ENCODE measurements at places on chromosomes 7 and 10.

- no peak for DNase-seq
Observed at GRCh38 chr7:111953611-111954010, 252.6 kb downstream of the DOCK4 start.

DNA sequence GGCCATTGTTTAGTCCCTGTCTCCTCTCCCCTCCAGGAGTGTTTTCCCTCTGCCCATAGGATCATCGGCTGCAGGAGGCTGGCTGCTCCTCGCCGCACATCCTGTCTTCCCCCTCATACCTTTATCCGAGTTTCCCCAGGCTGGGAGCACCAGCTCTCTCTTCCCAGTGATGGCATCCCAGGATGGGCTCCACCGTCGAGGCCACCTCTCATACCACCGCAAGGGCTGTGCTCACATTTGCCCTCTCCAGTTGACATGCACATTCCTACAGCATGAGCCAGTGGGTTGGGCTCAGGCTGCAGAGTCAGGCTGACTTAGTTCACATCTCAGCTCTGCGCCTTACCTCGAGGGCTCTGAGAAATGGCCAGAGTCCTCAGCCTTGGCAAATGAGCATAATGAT is 12.1 kb downstream of the HKDC1 start:
- no peak for DNase-seq

DNA sequence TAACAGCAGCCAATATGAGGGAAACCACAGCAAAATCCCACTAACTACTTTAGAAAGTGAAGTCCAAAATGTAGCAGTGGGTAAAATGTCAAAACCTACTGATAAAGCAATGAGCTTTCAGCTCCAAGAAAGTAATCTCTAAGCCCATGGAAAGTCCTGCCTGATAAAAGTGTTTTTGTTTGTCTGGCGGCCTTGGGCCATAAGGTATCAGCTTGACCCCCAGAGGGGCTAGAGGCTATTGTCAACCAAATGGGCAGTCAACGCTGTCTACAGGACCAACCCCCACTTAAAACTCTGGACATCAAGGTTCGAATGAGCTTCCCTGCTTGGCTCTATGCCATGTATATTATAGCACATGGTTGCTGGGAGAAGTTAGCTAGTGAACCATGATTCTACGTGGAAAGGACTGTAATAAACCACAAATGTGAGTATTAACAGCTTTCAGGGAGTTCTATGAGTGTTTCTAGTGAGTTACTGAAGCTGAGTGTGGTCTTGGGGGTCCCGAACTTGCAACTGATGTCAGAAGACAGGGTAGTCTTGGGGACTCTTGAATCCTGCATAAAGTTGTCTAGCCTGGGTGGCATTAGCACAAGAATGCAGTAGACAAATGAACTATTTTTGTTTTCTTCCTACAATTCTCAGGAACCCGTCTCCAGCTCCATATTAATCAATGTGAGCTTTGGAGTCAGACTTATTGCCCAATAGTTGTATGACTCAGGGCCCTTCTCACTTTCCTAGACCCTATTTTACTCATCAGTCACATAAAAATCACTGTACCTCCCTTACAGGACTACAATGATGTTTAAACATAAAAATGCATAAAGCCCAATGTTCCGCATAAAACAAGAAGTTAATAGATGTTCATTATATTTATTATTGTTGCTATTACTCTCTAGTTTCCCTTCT is 164.9 kb downstream of the DGKI start:
- no peak for DNase-seq

- no peak for DNase-seq
Observed at GRCh38 chr7:22876986-22877729, 54.5 kb upstream of the TOMM7 start.

DNA sequence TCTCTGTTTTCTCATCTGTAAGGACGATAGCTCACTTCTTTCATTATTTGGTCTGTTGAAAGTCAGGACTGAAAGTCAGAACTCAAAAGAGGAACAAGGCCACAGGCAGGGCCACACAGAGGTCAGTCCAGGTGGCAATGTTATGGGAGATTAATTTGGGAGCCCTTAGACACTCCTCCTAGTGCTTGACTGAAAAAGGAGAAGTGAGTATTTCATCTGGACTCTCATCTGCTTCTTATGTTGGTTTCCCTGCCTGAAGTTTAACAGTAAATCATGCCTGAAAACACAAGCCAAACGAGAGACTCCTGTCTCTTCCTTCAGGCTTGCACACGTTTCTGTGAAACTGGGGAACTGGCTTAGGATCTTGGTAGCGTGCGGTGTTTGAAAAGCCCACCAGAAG is 248.5 kb downstream of the BUB3 start:
- DNase-seq = no peak

DNA sequence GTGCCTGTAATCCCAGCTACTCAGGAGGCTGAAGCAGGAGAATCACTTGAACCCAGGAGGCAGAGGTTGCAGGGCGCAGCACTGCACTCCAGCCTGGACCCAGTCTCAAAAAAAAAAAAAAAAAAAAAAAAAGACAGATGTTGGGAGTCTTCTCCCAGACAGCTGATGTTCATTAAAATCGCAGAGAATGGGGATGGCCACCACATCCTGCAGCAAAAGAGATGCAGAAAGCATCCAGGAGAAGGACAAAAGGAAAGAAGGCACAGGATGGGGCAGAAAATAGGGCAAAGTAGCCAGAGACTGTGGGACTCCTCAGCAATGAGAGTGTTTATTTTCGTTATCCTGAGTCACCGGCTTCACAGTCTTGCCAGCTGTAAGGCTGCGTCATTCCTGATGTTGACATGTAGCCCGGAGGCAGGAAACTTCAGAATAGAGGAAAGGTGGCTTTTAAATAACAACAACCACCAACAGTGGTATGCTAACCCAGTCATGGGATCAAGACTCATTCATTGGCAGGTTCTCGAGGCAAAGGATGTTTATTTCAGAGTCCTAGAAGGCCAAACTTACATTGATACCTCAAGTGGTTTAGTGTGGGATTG is 149.5 kb upstream of the SVIL start:
- peak; percentile 72 for DNase-seq

GRCh38 chr7:15407910-15408309 is 153.9 kb downstream of the AGMO start:
- no peak for DNase-seq

GRCh38 chr10:107415446-107415845 is 250.9 kb upstream of the SORCS1 start:
- DNase-seq = no peak

- DNase-seq = no peak
Observed at GRCh38 chr10:132410056-132410778, 13.2 kb downstream of the PWWP2B start.

- no peak for DNase-seq
Observed at GRCh38 chr7:156061689-156062255, 249.5 kb upstream of the SHH start.

DNA sequence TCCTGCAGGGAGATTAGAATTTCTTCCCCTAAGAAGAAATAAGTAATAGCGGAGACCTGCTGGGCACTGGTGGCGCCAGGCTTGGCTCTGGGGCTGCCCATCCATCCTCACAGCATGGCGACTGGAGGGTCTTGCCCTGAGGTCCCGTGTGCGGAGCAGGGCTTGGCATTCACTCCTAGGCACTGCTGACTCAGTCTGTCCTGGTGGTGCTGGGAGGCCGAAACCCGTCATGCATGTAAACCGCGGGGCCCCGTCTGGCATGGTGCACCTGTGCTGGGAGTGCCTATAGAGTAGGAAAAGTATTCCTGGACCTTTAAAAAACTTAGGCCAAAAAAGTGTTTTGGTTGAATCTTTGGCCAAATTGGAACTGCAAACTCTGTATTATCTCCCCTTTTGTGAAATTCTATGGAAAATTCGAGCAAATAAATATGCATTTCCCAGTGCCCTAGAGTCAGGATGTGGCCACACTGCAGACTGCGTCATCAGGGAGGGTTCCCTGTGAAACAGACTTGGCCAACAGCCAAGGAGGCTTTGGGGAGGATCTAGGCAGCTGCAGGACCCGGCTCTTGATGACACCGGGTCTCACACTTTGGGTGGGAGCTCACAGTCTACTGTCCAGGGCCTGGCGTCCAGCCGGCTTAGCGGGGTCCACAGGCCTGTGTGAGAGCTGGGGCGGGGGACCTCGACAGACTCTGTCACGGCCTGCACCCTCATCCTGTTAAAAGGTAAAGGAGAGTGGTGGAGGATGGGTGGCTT is 122.3 kb downstream of the VIPR2 start:
- DNase-seq = no peak

DNA sequence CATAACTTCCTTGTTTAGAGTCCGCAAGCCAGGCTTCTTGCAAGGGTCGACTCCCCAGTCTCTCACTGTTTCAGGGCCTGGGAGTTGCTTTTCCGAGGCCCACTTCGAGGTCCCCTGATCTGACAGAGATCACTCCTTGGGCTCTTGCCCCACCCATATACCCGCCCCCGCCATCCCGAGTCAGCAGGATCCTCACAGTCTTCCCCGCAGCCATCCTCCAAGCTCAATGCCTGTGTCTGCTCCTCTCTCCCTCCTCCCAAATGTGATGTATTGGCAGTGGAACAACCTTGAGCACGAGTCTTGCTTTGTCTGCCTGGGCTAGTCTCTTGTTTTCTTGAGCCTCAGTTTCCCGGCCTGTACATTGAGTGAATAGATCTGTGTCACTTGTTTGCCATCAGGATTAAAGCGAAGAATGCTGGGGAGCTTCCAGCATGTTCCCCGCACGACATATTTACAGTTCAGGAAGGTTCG is 2.4 kb upstream of the HMX2 start:
- DNase-seq = no peak

DNA sequence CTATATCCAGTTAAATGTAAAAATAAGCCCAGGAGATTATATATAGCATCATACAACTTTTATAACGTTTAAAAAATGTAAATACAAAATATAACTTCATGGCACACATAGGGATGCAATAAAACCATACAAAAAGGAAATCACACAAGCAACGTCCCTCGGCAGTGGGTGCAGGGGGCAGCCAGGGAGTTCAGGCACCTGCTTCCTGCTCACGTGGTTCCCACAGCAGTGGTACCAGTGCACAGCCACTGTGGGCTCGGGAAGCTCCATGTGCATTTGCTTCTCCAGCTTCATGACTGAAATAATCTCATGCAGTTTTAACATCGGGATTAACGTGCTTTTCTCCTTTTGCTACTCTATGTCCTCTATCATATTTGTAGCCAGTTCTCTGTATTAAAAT is 255.5 kb upstream of the CXCL12 start:
- no peak for DNase-seq

DNA sequence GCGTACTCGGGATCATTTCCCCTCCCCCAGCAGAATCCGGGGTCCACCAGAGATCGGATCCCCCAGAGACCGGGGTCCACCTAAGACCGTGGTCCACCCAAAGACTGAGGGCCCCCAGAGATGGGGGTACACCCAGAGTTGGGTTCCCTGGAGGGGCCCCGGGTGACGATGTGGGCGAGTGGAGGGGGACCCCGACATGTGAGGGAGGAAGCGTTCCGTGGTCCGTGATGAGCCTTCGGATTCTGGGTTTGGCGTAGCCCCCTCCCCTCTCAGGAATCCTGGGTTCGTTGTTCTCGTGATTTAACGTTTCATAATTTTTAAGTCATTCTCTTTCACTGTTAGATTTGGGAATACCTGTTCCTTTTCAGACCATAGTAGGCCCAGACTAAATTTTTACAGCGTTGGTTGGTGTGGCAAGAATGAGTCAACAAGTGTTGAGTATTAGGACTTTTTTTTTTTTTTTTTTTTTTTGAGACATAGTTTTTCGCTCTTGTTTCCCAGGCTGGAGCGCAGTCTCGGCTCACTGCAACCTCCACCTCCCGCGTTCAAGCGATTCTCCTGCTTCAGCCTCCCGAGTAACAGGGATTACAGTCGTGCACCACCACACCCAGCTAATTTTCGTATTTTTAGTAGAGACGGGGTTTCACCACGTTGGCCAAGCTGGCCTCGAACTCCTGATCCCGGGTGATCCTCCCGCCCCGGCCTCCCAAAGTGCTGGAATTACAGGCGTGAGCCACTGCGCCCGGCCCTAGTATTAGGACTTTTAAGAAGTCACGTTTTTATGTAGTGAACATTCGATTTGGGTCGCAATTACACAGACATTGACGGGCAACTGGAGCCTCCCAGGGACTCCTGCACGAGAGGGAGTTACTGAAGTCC is 672 bp downstream of the GTPBP4 start:
- no peak for DNase-seq

DNA sequence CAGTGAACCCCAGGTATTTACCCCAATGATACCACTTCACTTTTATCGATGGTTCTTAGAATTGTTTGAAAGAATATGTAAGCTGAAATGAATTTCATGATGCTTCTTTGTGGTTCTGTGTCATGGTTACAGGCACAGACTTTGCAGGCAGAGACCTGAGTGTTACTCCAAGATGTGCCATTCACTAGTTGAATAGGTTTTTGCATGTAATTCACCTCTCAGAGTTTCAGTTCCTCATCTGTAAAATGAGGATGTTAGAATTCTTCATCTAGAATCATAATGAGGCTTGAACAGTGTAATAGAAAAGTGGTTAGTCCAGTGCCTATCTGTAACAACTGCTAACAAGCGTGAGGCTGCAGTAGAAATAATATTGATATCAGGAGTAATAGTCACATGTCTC is 54.6 kb downstream of the VSTM2A start:
- no peak for DNase-seq

Data from HS-27A (cell line).